ENCODE measurements at places on chromosomes 6 and 20.

DNA sequence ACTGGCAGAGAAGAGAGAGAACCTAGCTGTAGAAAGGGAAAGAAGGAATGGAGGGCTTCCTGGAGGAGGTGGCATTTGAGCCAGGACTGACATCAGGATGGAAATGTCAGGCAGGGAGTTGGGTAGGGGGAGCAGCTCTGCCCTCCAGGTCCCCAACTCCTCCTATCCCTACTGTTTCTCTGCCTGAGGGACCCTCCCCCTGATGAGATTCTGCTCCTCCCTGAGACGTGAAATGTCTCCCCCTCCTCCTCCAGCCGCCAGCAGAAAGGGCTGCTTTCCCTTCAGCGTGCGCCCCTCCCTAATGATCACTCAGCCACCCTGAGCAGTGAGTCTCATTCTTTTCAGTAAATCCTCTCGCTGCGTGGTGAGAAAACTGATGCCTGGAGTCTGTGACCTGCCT is 40.6 kb downstream of the HLA-DPB1 start:
- DNase-seq, result no peak

DNA sequence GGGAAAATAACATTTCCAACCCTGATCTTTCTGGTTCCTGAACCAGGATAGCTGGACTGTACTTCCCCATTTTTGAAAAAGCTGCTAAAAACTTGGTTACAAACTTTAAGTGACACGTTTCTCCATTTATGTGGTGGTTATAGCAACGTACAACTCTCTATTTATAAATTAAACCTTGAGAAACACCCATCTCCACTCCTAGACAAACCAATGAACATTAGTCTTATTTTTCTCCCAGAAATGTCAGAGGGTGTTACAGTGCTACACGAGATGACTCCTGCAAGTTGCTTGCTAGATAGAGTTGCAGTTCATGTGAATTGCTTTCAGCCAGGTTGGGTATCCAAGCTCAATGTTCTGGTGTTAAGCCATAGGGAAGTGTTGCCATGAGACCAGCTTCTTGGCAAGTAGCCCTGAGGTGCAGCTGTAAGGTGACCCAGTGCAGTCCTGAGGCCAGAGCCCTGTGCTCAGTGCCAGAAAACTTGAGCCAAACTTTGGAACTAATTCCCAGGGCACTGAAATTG is 51.3 kb upstream of the REV3L start:
- peak; percentile 44 for DNase-seq

- no peak for DNase-seq
Measured at GRCh38 chr6:85421181-85421580, 28.7 kb upstream of the NT5E start.

- DNase-seq, result peak; percentile 35
Measured at GRCh38 chr6:109513571-109514071, 30.6 kb upstream of the ZBTB24 start.

DNA sequence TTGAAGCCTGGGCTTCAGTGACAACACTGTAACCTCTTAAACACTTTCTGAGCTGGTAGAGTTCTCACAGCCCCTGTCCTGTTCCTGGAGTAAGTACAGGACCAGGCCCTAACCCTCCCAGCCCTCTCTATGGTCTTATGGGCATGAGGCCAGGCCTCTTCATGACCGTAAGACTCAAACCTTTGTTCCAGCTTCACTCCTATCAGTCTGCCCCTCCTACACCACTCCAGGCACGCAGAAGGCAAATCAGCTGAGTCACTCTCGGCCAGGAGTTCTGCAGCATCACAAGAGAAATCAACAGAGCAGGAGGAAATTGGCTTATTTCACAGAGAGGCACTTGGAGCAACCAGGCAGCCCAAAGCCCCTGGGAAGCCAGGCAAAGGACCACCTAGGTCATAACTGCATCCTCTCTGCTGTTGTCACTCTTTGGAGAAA is 25.3 kb upstream of the CHD6 start:
- peak; percentile 48 for DNase-seq

DNA sequence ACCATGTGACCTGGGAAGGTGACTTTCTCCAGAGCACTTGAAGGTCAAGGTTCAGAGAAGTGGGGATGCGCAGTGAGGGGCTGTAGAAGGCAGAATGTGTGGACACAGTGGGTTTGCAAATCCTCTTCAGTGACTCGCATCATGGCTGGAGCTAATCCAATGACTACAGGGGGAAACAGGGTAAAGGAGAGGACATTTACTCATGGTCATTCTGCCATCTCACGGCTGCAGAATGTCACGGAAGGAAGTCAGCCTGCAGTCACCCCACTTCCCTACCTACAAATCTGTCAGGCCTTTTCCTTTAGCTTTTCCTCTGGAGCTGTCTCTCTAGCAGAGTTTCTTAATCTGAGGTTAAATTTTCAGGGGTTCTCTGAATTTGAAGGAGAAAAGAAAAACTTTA is 337.6 kb downstream of the CDC5L start:
- peak; percentile 69 for DNase-seq

- DNase-seq, result peak; percentile 72
Measured at GRCh38 chr6:122491919-122492555, 20.4 kb upstream of the SERINC1 start.

DNA sequence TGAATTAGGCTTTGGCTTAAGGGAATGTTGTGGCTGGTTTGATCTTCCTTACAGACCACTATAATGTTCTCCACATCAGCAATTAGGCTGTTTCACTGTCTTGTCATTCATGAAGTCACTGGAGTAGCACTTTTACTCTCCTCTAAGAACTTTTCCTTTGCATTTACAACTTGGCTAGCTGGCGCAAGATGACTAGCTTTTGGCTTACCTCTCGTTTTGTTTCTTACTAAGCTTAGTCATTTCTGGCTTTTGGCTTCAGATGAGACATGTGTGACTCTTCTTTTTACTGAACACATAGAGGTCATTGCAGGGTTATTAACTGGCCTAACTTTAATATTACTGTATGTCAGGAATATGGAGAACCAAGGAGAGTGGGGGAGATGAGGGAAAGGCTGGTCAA is 143.2 kb downstream of the PTCHD4 start:
- DNase-seq, result peak; percentile 87

GRCh38 chr6:159043947-159044346 is 844 bp downstream of the TAGAP start:
- no peak for DNase-seq

DNA sequence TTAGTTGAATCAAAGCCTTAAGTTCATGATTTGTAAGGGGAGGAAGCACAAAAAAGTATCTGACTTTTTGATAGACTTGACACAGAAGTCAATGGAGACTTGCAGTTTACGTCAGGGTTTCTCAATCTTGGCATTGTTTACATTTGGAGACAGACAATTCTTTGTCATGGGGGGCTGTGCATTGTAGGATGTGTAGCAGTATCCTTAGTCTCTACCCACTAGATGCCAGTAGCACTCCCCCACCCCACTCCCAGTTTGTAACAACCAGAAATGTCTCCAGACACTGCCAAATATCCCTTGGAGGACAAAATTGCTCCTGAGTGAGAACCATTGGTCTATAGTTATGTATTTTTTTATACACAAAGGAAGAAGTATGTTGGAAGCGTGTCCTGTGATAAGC is 434.1 kb downstream of the RFPL4B start:
- DNase-seq, result peak; percentile 33

All from fibroblast of mammary gland (primary cell).